Nephron progenitor cell (in vitro differentiated cells): ENCODE measurements at places on chromosomes 5 and 9.

DNA sequence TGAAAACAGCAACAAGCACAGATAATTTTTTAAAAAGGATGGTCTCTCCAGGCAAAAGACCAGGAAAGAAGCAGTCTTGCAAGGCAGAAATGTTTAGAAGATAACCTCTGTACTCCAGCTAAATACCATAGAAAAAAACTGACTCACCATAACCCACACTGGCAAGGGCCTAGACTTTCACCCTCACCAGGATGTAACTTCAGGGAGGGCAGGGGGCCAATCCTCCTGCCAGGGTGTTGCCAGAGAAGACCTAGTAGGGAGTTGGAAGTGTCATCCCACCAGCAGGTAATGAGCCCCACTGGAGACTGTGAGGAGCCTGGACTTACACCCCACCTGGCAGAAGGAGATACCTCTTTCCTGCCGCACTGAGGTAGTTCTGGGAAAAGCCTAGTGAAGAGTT, 97.6 kb downstream of the PRELID2 start:
- no peak for DNase-seq

GRCh38 chr9:106060885-106061284, 366.5 kb downstream of the TMEM38B start:
- DNase-seq = no peak

- no peak for DNase-seq
Measured at GRCh38 chr5:71748360-71748759, 29.3 kb downstream of the CARTPT start.

DNA sequence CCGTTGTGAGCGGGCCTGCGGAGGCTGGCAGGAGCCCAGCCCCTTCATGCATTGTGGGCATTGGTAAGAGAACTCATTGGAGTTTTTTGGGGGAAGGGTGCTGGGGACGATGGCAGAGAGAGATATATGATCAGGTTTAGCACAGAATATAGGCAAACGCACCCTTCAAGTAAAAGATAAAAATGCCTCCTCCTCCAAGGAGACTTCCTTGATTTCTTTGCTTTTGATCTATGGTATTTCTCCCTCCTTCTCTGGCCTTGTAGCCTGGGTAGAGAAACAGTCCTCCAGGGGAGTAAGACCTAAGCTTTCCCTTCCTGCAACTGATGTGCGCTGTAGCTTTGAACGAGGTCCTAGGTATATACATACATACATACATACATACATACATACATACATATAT, 960 bp upstream of the PPARGC1B start:
- no peak for DNase-seq

GRCh38 chr9:116465576-116466270, 221.4 kb upstream of the TRIM32 start:
- no peak for DNase-seq

GRCh38 chr9:123354806-123355508, 1.0 kb upstream of the CRB2 start:
- no peak for DNase-seq

- DNase-seq = no peak
Measured at GRCh38 chr9:105444130-105444529, 3.7 kb upstream of the FSD1L start.

GRCh38 chr5:15502208-15502607, 2.2 kb downstream of the FBXL7 start:
- DNase-seq = no peak

DNA sequence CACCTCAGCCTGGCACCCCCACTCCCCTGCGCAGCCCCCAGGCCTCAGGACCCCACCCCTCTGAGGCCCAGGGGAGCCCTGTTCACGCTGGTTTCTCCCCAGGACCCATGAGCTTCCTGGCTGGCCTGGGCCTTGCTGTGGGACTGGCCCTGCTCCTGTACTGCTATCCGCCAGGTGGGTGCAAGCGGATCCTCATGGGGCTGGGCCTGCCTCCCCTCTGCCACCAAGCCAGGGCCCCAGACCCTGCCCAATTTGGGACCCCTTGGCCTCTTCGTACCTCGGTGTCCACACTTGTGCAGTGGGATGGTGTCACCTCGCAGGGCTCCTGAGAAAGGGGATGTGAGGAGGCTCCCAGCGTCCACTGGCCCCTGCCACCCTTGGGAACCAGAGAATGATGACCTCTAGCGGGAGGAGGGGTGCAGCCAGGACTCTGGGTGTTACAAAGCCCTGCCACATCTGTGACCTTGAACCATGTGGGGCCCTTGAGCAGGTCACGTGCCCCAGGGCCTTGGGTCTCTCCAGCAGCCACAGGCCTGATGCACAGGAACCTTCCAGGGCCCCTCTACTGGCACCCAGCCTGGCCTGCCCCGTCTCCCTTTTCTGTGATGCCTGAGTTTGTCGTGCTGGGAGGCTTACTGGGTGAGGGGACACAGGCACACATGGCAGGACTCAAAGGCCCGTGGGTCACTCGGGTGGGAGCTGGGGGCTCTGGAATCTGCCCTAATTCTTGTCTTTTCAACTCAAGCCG, 16.3 kb downstream of the CARD19 start:
- DNase-seq = no peak

- DNase-seq = no peak
Measured at GRCh38 chr9:17004500-17004899, 130.3 kb upstream of the CNTLN start.

- peak; percentile 18 for DNase-seq
Measured at GRCh38 chr5:56494300-56494731, 261.2 kb upstream of the ANKRD55 start.

DNA sequence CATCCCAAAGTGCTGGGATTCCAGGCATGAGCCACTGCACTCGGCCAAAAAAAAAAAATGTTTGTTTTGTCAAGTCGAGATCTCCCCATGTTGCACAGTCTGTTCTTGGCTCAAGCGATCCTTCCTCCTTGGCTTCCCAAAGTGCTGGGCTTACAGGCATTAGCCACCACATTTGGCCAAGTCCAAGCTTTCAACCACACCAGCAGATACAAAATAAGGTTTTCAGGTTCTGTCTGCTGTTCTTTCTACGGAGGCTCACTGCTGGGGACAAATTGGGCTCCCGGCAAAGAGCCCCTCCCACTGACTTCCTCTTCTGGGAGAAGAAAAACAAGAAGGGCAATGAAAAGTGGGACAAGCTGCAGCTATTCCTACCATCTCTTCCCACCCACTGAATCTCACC, 37.6 kb upstream of the GGTA1 start:
- DNase-seq = no peak

GRCh38 chr5:111311666-111312065, 87.5 kb downstream of the CAMK4 start:
- DNase-seq = no peak

DNA sequence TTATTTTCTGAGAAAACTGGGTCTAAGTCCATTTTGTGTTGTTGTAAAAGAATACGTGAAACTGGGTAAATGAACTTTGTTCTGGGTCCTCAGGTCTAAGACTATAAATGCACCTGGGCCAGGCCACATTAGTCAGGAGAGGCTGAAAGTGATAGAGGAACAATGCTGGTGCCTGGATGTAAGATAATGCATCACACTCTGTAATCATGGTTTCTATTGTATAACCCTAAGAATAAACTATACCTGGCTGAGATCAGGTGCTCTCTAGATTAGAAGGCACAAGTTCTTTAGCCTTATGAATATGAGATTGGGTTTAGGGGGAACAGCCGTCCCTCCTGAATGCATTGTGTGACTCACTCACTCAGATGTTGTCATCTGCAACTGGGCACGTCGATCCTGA, 675.5 kb downstream of the HTR1A start:
- DNase-seq = no peak

DNA sequence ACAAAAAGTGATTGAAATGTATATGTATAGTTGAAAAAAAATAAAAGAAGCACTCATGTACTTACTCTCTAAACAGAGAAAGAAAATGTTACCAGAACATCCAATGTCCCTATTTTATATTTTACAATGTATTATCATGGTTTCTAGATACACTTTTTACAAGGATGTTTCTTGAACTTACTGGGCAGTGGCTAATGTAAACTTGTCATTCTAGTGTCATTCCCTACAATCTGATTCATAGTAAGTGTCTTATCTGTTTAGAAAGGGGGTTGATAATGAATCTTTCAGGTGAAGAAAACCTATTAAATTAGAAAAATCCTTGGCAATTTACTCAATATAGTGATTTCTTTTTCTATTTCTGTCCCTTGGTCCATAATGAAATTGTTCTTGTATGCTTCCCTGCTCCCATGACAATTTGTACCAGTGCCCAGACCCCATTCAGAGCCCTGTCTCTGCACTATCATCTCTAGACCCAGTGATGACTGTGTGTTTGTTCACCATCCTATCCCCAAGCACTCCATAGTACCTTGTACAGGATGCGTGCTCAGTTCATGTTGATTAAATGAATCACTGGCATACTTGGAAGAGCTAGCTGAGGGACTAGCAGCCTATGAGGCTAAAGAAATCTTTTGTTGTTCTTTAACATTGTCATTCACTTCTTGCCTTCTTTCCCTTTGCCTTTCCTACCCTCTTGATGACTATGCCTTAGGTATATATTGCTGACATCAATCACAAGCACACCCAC, 101.2 kb downstream of the HMHB1 start:
- DNase-seq = no peak

DNA sequence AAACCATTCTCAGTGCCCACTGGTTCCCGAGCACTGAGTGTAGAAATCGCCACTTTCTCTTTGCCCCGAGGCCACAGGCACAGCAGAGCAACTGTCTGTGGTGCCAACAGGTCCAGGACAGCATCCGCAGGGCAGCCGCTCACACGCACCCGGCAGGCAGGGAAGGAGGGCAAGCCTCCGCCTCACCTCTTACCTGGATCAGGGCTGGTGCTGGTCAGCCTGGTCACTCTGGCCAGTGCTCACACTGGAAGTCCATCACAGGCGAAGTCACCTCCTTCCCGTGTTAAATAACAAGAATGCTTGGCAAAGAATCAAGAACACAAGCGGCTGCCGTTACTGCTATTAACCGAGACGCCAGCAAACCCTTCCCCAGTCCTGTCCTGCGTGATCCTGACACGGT, 13.7 kb downstream of the DIPK1B start:
- DNase-seq = no peak

GRCh38 chr5:54009828-54010227, 300.5 kb downstream of the ARL15 start:
- DNase-seq = no peak

DNA sequence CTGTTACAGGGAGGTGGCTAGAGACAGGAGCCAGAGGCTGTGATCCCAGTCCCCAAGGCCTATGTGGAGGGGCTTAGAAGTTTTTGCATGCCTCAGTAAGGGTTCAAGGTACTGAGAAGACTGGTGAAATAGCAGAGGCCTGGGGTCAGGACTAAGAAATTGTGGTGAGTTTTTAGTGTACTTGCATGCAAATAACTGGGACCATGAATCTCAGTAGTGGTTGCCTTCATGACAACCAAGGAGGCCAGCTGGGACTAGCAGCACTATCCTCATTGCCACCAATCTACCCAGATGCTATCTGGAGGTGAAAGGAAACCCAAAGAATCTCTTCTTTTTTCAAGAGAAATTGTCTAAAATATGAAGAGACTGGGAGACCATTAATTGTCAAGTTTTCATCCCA, 395.1 kb downstream of the CETN3 start:
- DNase-seq = no peak

- no peak for DNase-seq
Measured at GRCh38 chr9:123138163-123138562, 104.7 kb downstream of the GPR21 start.

DNA sequence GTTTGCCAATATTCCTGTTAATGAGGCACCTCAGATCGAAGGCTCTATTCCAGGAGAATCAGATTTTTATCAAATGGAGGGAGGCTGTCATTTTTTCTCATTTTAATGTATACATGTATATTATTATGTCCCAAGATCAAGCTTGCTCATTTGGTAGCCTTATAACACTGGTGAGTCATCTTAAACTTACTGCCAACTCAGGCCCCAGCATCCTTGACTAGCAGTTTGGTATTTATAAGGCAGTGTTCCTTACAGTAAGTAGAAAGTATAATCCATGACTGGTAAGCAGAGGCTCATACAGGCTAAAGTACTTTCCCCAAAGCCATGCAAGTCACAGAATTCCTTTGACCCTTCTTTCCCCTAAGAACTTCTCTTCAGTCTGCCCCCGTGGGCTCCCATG, 90.7 kb upstream of the NR3C1 start:
- DNase-seq = no peak

- no peak for DNase-seq
Measured at GRCh38 chr9:2525147-2525546, 96.4 kb upstream of the VLDLR start.

DNA sequence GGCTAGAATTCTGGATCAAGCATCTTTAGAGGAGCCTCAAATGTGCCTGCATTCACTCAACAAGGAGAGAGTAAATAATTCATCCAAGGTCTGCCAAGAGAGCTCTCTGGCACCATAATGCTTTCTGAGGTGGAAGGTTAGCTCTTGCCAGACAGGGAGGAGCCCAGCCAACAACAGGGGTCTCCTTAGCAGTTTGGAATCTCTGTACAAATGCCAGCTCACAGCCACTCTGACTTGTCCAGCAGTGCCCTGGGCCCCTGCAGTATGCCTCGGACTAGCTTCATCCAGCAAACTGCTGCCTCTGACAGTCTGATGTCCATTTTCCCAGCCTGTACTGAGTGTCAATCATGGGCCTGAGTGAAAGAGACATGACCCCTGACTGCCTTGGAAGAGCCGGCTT, 127.2 kb upstream of the SLC44A1 start:
- no peak for DNase-seq

GRCh38 chr9:69971643-69972449, 71.8 kb upstream of the MAMDC2 start:
- DNase-seq = peak; percentile 72

DNA sequence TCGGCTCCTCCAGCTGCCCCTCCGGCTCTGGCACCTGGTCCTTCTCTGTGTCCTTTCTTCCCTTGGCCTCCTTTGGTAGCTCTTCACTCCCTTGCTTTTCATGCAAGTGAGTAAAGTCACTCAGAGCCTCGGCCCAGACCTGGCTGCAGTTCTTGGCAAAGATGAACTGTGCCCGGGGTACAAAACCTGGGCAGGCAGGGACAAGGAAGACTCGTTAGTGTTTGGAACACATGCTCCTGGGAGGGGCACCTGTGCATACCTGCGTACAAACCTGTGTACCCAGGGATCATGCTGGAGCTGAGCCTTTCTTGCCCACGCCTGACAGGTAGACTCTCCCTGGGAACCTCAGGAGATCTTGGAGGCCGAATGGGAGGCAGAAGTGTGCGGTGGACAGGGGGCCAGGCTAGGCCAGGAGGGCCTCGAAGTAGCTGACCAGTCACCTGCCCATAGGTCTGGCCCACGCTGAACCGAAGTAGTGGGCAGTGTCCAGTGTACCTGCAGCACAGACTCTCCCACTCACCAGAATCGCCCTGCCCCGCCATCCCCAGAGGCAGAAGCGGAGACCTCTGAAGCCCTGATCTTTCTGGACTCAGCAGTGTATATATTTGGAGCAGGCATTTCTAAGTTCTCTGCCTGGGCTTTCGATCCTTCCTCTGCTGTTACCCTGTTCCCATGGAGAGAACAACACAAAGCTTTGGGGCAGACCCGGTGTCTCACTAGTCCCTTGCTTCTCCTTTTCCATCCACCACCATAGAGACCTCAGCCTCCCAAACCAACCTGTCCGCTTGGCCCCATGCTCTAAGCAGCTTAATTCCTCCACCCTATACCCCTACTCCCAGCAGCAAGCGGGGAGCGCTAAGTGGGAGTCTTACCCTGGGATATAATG, 41.9 kb upstream of the TESK1 start:
- DNase-seq = no peak
